ENCODE measurements at places on chromosomes 16 and 17. TPM values are rescaled to one million over a fixed set of nuclear protein-coding genes. Genes with fewer than 3 reads are reported as not detected.

- no peak for DNase-seq
Measured at GRCh38 chr16:2962334-2963073, 1.6 kb upstream of the KREMEN2 start.

DNA sequence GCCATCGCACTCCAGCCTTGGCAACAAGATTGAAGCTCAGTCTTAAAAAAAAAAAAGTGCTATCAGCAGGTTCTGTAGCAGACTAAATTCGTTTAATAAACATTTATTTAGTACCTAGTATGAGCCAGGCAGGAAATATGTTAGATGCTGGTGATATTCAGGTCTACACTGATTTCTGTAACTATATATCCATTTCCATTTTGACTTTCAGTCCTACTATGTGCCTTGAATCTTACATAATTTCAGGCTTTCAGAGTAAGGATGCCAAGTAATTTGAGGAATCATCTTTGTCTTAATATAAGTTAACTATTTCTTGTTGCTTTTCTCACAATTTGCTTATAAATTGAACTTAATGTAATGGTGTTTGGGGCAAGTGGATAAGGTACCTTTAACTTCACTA is 46.2 kb downstream of the CDK12 start:
- DNase-seq = no peak

DNA sequence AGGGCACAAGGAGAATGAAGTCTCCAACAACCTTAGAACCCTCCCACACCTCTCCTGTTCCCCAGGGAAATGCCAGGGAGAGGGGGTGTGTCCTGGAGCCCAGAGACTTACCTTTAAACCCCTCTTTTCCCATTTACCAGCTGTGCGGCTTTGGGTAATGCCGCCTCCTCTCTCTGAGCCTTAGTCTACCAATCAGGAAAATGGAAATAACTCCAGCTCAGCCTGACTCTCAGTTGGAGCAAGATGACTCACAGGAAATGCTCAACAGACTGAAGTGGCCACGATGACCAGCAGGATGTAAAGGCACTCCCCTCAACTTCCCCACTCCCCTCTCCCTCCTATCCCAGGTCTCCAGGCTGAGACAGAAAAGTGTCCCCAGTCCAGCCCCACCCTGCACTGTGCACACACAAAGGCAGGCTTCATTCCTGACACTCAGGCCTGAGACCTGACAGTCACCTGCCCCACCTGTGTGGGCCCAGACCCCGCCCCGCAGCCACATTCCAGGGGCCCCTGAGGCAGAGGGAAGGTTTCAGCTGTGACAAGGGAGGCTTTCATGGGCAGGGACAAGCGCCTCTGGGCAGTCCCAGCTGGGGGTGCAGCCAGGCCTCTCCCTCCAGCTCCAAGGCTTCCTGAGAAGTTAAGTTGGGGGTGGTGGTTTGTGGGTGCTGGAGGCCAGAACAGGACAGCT is 3.0 kb upstream of the KRT15 start:
- no peak for DNase-seq

DNA sequence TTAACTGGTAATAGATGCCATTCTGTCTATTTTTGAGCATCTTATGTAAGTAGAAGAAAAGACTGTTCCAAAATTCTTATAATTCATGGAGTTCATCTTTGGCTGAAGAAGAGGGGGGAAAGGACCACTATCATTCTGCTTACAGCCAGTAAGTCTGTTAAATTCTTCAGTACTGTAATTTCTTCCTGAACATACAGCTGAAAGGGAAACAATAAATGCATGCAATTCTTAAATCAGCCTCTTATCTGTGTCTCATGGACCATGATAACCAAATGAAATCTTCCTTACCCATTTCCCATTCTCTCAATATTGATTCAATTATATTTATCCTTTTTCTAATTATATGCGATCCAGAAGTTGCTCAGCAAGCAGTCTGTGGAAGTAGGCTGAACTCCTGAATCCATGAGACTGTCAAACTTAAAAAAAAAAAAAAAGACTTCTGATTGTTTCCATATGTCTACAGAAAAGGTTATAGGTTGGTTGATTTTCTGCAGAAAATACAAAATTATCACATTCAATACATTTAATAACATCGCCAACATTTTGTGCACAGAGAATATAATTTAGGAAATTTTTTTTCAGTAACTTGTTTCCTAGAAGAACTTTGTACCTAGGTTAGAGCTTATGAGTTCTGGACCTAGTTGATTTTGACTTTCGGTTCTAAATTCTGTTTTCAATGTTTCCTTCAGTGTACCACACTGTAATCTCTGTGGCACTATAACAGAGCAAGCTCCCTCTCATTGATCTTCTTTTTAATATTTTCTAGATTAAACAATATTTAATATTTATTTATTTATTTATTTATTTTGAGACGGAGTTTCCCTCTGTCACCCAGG is 1.2 kb upstream of the ABCA9 start:
- DNase-seq = no peak

DNA sequence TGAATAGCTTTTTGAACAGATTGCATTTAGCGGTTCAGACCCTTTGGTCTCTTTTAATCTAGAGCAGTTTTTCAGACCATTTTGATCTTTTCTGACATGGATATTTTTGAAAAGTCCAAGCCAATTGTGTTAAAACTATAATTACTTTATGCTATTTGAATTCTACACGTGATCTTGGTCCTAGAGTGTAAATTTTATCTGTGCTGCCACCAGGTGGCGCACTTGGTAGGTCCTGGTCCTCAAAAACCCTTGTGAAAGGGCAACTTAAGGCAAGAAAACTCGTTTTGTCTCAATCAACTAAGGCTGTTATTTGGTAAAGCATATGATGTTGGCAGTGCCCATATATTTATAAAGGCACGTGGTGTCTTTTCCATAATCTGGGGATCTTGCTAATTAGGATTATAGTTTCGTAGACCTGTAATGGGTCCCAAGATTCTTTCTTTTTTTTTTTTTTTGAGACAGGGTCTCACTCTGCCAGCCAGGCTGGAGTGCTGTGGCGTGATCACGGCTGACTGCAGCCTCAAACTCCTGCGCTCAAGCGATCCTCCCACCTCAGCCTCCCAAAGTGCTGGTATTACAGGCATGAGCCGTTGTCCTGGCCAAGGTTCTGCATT is 43.9 kb upstream of the TEX2 start:
- DNase-seq = peak; percentile 62

- DNase-seq = peak; percentile 23
Measured at GRCh38 chr16:4115209-4115948, 863 bp downstream of the ADCY9 start.

GRCh38 chr17:58352596-58353388 is 791 bp upstream of the SUPT4H1 start:
- peak; percentile 26 for DNase-seq

MEIOC gene
- polyA plus RNA-seq = 0.34 TPM

CDH5 gene
- polyA plus RNA-seq = not detected

KRT31 gene
- polyA plus RNA-seq = not detected

CIITA gene
- polyA plus RNA-seq = 0.07 TPM

DHRS7C gene
- not detected for polyA plus RNA-seq

GLP2R gene
- polyA plus RNA-seq = not detected
